ENCODE measurements at places on chromosomes 5 and 9. TPM values are rescaled to one million over a fixed set of nuclear protein-coding genes. Genes with fewer than 3 reads are reported as not detected.
A peak's percentile ranks its signal among the peaks of the same experiment; 100 is the strongest.

DNA sequence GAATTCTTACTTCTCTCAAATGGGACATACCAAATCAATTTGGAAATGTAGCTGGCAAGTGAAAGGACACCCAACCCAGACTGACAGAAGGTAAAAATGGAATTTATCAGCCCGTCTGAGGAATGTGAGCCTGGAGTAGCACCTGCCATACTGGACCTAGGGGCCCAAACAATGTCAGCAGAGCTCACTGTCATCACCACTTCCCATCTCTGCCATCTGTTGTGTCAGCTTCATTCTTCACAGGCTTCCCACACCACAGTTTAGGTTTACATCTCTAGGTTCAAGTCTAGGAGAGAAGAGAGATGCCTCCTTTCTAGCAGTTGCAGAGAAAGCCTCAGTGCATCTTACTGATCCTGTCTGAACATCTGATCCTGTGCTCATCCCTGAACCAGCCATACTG lies 222.4 kb downstream of the DOCK8 start:
- no peak for DNase-seq

- no peak for DNase-seq
These were observed 4.9 kb downstream of the NKX2-5 start for GRCh38 chr5:173229966-173230689.

DNA sequence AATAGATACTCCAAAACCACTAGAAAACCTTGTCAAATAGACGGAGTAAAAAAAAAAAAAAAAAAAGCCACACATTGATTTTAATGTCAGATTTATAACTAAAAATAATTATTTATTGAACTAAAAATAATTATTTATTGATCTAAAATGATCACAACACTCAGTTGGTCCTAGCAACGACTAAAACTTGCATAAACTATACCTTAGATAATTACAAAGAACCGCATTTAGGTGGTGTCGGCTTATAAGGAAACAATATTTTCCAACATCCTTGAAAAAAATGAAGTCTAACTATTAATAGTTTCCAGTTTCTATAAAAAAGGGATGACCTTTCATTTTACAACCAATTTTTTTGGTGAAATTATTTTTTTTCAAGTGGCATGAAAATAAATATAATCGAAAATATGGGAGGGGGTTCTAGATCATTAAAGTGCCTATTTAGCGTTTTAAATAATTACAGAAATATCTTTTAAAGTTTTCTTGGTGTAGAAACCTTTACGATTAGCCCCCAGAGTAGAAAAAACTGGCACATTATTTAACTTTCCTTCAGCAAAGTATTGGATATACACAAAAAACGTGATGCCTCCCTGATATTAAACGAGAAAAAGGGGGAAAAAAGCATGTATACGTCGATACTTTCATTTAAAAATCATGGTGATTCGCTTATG lies 3.7 kb downstream of the ARRDC3 start:
- no peak for DNase-seq

- DNase-seq: peak; percentile 26
These were observed 93.7 kb downstream of the PCDH1 start for GRCh38 chr5:141784529-141784928.

GRCh38 chr9:91164724-91165520 lies 196.8 kb downstream of the AUH start:
- DNase-seq: peak; percentile 98

DNA sequence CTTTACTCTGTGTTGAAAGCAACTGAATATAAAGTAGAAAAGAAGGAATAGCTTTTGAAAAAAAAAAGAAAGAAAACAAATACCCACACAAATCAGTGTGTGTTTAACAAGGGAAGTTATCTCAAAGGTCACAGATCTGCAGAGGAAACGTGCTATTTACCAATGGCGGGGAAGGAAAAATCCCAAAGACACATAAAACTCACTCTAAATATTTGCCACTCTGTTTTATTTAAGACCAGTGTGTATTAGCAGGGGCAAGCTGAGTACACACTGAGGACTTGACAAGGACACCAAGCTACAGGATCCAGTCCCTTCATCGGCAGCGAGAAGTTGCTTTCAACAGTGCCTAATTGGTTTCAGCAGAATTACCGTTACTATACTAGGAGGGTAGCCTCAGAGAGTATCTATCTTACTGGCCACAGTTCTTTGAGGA lies 252.5 kb downstream of the DEPDC1B start:
- DNase-seq: no peak

GRCh38 chr5:148856009-148856367 lies 29.6 kb downstream of the ADRB2 start:
- no peak for DNase-seq

GRCh38 chr5:171629221-171629620 lies 156.4 kb upstream of the SMIM23 start:
- DNase-seq: no peak

The OTP gene
- under 0.01 TPM for total RNA-seq

The PCDHB5 gene
- total RNA-seq: 2.9 TPM

DNA sequence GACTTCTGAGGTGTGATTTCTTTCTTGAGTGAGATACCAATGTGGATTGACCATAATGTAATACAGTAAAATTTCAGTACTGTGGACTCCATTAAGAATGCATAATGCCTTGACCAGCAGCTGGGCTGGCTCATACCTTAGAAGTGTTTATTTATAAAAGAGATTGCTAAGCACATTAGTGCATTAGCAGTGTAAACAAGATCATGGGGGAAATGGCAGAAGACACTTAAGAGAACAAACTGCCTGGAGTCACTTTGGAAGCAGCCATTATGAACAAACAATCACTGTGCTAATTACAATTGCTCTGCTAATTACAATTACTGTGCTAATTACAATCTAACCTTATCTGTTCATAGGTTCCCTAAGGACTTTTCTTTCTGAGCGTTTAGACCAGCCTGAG lies 104.2 kb downstream of the TRIM32 start:
- no peak for DNase-seq

DNA sequence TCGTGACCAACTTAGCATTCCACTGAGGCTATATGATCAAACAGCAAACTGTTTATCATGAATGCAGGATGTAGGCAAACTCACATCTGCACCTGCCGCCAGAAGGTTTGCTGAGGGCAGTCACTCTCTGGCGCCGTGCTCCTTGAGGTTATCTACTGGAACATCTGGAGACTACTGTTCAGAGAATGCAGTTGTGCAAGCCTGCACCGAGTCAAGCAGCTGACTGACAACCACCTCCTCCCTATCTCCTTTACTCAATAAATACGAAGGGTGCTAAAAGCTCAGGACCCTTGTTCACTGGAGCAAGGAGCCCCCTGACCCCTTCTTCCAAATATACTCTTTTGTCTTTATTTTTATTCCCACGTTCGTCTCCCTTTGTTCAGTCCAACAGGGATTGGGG lies 27.1 kb downstream of the CCDC125 start:
- no peak for DNase-seq

The FOXD4 gene
- total RNA-seq: 0.29 TPM

GRCh38 chr5:78547731-78548615 lies 100.6 kb downstream of the LHFPL2 start:
- peak; percentile 88 for DNase-seq

DNA sequence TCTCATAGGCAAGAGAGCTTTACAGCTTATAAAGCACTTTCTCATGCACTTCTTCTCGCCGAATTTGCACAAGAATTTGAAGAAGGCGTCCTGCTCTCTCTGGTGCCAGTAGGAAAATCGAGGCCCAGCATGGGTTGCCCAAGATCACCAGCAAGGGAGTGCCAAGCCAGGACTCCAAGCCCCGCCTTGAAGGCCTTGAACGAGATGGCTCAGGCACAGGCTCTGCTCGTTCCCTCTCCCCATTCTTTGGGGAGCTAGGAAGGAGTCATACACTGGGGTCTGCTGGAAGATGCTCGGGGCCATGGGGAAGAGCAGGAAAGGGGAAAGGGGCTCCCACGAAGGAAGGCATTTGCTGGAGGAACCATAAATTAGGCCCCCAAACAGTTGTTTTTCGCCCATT lies 46.7 kb downstream of the PAX5 start:
- DNase-seq: no peak

GRCh38 chr9:1659363-1659690 lies 355.8 kb upstream of the SMARCA2 start:
- DNase-seq: no peak

The SPATA31C1 gene
- not detected for total RNA-seq

The TLX3 gene
- not detected for total RNA-seq

The PDLIM4 gene
- 47.7 TPM for total RNA-seq

DNA sequence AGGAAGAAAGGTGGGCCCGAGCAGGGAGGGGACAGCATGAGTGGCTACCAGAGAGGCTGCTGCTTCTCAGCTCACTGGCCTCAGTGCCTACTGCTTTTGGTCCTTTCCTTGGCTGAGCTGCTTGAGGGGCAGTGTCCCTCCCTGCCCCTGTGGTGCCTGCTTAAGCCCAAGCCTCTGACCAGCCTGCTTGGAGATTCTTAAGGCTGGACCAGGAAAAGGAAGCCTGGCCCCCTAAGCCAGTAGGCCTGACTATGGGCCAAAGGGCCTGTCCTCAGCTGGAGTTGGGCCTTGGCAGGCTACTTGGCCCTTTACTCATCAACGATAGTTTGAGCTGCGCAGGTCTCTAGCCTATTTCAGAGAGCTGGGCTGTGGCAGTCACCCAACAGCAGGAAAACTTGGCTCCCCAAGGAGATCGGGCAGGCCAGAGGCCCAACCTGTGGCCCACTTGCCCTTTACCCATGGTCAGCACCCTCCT lies 24.9 kb downstream of the TCF7 start:
- peak; percentile 29 for DNase-seq

- no peak for DNase-seq
These were observed 30.2 kb upstream of the CEP72 start for GRCh38 chr5:581941-582340.

- DNase-seq: no peak
These were observed 30.2 kb downstream of the CAPSL start for GRCh38 chr5:35908228-35908627.

DNA sequence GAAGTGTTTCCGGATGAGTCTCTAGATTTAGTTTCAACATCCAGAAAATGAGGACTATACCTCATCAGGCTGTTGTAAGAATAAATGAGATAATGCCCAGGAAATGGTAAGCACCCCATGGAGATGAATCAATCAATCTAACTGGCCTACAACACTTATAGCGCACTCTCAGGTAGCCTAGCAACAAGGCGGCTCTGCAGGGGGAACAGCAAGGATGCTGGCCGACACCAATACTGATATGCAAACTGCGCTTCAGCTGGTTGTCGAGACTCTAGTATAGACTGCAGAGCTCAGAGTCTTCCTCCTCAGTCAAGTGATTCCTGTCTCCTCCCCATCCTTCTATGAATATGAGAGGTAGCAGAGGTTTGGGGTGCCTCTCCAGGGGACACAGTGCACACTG lies 218.8 kb upstream of the WWC1 start:
- DNase-seq: no peak

The ACO1 gene
- 105 TPM for total RNA-seq

The SYK gene
- total RNA-seq: not detected

- no peak for DNase-seq
These were observed 81.6 kb downstream of the RGS7BP start for GRCh38 chr5:64587370-64587769.

GRCh38 chr9:100083448-100084127 lies 15.2 kb downstream of the ERP44 start:
- DNase-seq: no peak

The EXD3 gene
- 7.6 TPM for total RNA-seq

GRCh38 chr9:137128862-137129455 lies 10.0 kb upstream of the GRIN1 start:
- DNase-seq: peak; percentile 73

DNA sequence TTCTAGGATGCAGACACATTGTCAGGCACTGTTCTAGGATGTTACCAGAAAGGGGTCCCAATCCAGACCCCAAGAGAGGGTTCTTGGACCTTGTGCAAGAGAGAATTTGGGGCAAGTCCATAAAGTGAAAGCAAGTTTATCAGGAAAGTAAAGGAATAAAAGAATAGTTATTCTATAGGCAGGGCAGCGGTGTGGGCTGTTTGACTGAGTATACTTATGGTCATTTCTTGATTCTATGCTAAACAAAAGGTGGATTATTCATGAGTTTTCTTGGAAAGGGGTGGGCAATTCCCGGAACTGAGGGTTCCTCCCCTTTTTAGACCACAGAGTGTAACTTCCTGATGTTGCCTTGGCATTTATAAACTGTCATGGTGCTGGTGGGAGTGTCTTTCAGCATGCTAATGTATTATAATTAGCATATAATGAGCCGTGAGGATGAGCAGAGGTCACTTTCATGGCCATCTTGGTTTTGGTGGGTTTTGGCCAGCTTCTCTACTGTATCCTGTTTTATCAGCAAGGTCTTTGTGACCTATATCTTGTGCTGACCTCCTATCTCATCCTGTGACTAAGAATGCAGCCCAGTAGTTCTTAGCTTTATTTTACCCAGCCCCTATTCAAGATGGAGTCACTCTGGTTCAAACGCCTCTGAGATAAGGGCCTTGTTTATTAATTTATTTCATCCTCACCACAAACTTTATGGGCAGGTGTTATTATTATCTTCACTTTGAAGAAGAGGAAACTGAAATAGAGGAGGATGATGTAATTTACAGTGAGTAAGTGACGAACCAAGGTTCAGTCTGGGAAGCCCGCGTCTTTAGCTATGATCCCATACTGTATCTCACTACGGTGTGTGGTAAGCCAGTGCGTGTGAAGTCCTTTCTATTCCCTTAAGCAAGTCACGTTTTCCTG lies 186.0 kb upstream of the KLF4 start:
- no peak for DNase-seq

DNA sequence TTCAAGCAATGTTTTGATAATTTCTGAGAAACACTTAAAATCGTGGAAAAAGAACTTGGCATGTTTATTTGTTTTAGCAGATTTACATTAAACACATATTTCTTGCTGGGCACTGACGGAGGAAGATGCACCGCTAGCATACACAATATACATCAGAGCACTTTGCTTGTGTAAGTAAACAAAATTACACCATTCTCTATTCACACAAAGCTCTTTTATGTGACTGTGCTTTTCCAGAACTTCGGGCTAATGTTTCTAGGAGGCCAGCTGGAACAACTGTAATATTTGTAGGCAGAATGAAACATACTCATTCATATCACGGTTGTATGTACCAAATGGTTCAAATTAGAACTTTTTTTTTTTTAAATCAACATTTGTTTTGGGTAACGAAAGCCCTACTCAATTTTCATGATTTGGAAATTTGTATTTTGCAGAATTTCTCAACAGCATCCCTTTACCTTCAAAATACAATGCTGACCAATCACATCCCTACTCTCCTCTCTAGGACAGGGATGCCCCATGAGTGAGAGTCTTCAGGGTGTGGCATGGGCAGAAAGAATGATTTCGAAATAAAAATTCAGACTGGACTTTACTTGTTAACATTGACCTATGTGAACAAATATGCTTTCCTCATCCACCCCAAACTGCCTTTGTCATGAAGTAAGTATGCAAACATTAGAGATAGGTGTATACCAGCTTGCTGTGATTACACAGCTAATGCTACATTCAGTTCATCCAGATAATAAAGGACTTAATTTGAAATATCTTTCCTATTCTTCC lies 425.1 kb downstream of the BNC2 start:
- no peak for DNase-seq

DNA sequence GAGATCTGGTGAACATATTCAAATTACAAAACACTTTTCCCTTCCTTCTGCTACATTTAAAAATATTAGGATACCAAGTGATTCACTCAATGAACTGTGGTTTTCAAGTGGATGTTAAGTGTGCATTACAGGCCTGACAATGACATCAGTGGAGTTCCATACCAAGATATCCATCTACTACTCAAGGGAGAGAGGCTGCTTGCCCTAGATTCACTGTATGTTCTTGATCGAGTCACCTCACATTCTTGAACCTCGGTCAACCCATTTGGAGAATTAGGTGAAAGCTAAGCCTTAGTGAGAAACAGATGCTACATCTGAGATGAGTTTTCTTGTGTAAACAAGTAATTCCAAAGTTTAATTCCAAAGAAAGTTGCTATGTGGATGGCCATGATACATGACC lies 142.2 kb downstream of the FGF10 start:
- no peak for DNase-seq

GRCh38 chr5:170522211-170523141 lies 18.7 kb downstream of the KCNIP1 start:
- peak; percentile 73 for DNase-seq

Data from osteoblast (primary cell).